ENCODE measurements at places on chromosomes 12 and 14.

DNA sequence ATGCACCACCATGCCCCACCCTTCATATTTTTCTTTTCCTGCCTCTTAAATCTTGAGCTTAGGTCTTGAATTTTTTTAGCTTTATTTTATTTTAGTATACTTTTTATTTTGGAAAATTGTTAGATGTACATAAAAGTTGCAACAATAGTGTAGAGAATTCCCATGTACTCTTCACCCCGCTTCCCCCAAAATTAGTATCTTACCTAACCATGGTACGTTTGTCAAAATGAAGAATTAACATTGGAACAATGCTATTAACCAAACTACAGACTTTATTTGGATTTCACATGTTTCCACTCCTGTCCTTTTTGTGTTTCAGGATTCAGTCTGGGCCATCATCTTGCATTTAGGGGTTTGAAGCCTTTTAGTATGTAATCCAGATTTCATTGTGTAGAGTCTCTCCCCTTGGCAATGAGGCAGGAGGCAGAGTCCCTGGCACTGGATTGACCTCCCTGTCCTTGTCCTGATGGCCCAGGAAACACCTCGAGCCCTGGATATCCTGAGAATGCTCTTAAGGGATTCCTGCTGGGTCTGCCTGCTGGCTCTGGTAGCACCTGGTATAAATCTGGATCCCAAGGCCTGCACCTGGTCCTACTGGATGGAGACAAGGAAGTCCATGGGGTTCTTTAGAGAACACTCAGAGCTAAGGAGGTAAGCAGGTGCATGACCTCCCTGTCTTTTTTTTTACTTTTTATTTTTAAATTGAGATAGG, 19.9 kb upstream of the CTDSP2 start:
- no peak for DNase-seq
- H3K36me3 ChIP-seq, result no peaks in the 10 kb centered on the region
- no peak overlapping the region for H3K27ac ChIP-seq
- no peak overlapping the region for H3K4me3 ChIP-seq
- peaks cover 4% of the 10 kb centered on the region for H3K4me1 ChIP-seq

DNA sequence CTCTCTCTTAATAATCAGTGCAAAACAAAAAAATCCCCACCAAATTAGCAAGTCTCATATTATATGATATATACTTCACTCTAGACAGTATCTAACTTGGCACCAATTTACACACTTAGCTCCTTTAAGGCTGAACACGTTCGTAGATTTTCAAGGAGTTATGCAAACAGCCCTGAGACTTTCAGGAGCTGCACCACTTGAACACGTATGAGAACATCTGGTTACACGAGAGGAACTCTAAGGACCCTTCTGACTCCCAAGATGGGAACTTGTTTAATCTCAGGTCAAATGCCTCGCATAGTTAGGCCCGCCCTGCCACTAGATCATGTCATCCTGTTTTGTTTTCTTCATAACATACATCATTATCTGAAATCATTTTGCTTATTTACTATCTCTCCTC, 10.0 kb downstream of the SPRING1 start:
- no peaks in the 10 kb centered on the region for H3K27me3 ChIP-seq
- no peak overlapping the region for H3K4me3 ChIP-seq
- peaks cover 38% of the 10 kb centered on the region for H3K4me1 ChIP-seq

GRCh38 chr12:47744005-47744651, 14.6 kb downstream of the RAPGEF3 start:
- peaks cover 36% of the 10 kb centered on the region for H3K4me1 ChIP-seq
- no peak overlapping the region for H3K4me3 ChIP-seq
- peaks cover 5% of the 10 kb centered on the region for H3K36me3 ChIP-seq
- peaks cover 39% of the 10 kb centered on the region for H3K27me3 ChIP-seq
- H3K27ac ChIP-seq, result no peak overlapping the region

DNA sequence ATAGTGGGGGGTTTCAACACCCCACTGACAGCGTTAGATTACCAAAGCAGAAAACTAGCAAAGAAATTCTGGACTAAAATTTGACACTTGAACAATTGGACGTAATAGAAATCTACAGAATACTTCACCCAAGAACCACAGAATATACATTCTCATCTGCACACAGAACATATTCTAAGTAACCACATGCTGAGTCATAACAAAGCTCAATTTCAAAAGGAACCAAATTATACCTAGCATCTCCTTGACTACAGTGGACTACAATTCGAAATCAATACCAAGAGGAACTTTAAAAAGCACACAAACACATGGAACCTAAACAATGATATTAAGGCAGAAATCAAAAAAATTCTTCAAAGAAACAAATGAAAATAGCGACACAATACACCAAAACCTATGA, 871.6 kb upstream of the MDGA2 start:
- no peaks in the 10 kb centered on the region for H3K4me1 ChIP-seq
- no peak for DNase-seq
- H3K36me3 ChIP-seq, result peaks cover 1% of the 10 kb centered on the region
- no peak overlapping the region for H3K4me3 ChIP-seq

- DNase-seq, result no peak
- H3K4me3 ChIP-seq, result peak within 1 kb of the TSS; percentile 67
- no peak within 1 kb of the TSS for H3K27ac ChIP-seq
- H3K27me3 ChIP-seq, result peaks cover 47% of the 10 kb centered on the region
- peaks cover 15% of the 10 kb centered on the region for H3K4me1 ChIP-seq
These were observed at the start of gene SLC8A3 for GRCh38 chr14:70188659-70189455. Gene SLC8A3 (minus strand): TSS chr14:70188951. CDS start chr14:70168422, 20,529 bp downstream.

DNA sequence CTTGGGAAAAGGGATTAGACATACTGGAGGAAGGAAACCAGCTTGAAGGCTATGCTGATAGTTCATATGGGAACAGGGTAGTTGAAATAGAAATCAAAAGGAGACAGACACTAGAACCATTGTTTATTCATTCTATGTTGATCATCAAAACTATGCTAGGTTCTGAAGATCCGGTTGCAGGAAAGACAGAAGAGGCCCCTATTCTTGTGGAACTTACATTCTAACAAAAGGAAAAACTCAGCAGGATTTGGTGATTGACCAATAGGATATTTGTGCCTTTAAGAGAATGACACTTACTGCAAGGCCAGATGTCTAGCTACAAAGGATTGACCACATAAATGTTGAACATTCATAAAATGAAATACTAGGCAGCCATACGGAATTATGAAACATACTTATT, 179.2 kb downstream of the AKAP6 start:
- no peak for DNase-seq
- H3K27ac ChIP-seq, result no peak overlapping the region
- H3K4me1 ChIP-seq, result no peaks in the 10 kb centered on the region
- peaks cover 3% of the 10 kb centered on the region for H3K36me3 ChIP-seq
- no peaks in the 10 kb centered on the region for H3K27me3 ChIP-seq

DNA sequence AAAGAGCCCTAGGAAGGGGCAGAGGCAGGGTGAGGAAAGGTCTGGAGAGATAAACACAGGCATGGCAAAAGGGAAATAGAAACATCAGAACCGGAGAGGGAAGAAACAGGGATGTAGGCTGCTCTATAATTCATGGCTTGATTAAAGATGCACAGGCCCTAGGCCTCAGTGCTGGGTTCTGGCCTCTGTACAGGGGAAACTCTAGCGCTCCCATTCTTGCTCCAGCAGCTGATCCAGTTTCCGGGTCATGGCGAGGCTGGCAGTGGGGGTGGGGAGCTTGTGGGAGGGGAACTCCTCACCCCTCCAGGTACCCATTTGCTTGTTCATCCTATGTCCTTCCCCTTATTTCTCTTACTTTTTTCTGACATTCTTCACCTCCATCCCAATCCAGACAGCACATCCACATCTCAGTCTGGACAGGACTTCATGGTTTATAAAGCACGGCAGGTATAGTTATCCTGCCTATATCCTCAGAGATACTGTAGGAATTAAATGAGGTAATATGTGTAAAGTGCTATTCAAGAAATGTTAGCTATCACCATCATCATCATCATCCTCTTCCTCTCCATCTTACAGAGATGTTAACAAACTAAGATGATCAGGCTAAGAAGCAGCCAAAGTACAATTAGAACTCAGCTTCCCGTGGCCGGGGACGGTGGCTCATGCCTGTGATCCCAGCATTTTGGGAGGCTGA, 8.0 kb upstream of the GPR84 start:
- no peaks in the 10 kb centered on the region for H3K27me3 ChIP-seq
- no peaks in the 10 kb centered on the region for H3K36me3 ChIP-seq
- no peak for DNase-seq
- no peak overlapping the region for H3K27ac ChIP-seq

- DNase-seq, result no peak
- no peaks in the 10 kb centered on the region for H3K36me3 ChIP-seq
- H3K4me3 ChIP-seq, result no peak overlapping the region
- H3K27me3 ChIP-seq, result peaks cover 14% of the 10 kb centered on the region
These were observed 792.3 kb downstream of the TMEM121 start for GRCh38 chr14:106318700-106319099.

GRCh38 chr14:97432586-97432985, 635.4 kb downstream of the VRK1 start:
- peaks cover 24% of the 10 kb centered on the region for H3K4me1 ChIP-seq
- no peak overlapping the region for H3K4me3 ChIP-seq
- H3K27me3 ChIP-seq, result no peaks in the 10 kb centered on the region

DNA sequence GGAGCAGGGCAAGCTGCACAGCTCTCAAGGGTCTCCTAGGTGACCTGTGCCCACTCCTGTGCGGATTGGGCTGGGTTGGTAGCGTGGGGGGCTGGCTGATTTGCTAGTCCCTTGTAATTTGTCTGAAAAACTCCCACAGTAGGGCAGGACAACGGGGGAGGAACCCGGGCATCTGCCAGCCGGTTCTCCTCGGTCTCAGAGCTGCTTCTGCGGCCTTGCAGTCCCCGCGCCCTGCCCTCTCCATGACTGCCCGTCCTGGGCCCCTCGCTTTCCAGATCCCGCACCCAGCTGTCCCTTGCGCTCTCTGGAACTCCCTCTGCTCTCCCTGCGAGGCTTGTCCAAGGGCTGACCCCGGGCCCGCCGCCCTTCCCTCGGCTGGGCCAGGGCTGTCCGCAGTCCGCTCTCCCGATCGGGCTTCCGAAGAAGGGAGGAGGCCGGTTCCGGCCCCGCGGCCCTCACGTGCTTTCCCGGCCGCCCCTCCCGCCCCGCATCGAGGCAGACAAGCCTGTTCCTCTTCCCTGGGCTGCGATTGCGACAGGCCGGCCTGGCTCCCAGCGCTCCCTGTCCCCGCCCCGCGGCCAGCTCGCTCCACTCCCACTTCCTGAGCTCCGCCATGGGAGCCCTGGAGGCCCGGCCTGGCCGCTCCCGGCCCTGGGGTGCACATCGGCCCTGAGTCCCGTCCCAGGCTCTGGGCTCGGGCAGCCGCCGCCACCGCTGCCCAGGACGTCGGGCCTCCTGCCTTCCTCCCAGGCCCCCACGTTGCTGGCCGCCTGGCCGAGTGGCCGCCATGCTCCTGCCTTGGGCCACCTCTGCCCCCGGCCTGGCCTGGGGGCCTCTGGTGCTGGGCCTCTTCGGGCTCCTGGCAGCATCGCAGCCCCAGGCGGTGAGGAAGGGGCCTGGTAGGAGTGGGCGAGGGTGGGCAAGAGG, at the start of gene LTBR:
Gene LTBR, plus strand, starts transcription at position 591 of the 927 bp plus-strand sequence. Its CDS starts 197 bp downstream, at position 788.
- H3K27ac ChIP-seq, result peak within 1 kb of the TSS; percentile 22
- no peak within 1 kb of the TSS for H3K4me3 ChIP-seq
- DNase-seq, result no peak
- H3K4me1 ChIP-seq, result peaks cover 5% of the 10 kb centered on the region
- H3K36me3 ChIP-seq, result no peaks in the 10 kb centered on the region

GRCh38 chr14:32578181-32578580, 249.1 kb downstream of the AKAP6 start:
- no peak overlapping the region for H3K4me3 ChIP-seq
- no peaks in the 10 kb centered on the region for H3K4me1 ChIP-seq
- no peak for DNase-seq
- no peak overlapping the region for H3K27ac ChIP-seq

GRCh38 chr14:35416108-35416750, 11.7 kb upstream of the NFKBIA start:
- H3K36me3 ChIP-seq, result peaks cover 5% of the 10 kb centered on the region
- H3K27ac ChIP-seq, result peak overlapping the region; percentile 92
- no peak for DNase-seq
- no peaks in the 10 kb centered on the region for H3K27me3 ChIP-seq
- peak overlapping the region; percentile 59 for H3K4me3 ChIP-seq
- H3K4me1 ChIP-seq, result peaks cover 45% of the 10 kb centered on the region

GRCh38 chr14:63902375-63902976, 49.7 kb downstream of the SYNE2 start:
- peaks cover 76% of the 10 kb centered on the region for H3K4me1 ChIP-seq
- H3K27me3 ChIP-seq, result no peaks in the 10 kb centered on the region
- H3K36me3 ChIP-seq, result peaks cover 5% of the 10 kb centered on the region
- peak overlapping the region; percentile 81 for H3K27ac ChIP-seq
- peak overlapping the region; percentile 12 for H3K4me3 ChIP-seq

DNA sequence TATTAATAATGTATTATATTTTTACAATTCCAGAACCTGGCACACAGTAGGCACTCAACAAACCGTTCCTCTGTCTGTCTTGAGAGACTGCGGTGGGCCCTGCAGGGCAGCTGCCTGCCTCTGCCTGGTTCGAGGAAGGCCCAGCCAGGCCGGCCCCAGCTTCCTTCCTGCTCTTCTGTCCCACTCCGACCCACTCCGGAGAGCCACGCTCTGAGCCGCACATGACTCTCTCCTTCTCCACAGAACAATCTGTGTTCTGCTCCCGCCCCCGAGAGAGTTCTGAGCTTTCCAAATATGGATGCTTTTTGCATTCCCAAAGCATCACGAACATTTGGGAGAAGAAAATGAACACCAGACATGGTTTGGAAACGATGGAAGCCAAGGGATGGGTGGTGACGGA, 57.3 kb downstream of the TTC7B start:
- peak overlapping the region; percentile 72 for H3K27ac ChIP-seq
- peak overlapping the region; percentile 70 for H3K4me3 ChIP-seq
- H3K27me3 ChIP-seq, result peaks cover 11% of the 10 kb centered on the region
- peaks cover 10% of the 10 kb centered on the region for H3K4me1 ChIP-seq

- no peaks in the 10 kb centered on the region for H3K36me3 ChIP-seq
- no peak overlapping the region for H3K4me3 ChIP-seq
- H3K27ac ChIP-seq, result no peak overlapping the region
- H3K27me3 ChIP-seq, result no peaks in the 10 kb centered on the region
- H3K4me1 ChIP-seq, result peaks cover 11% of the 10 kb centered on the region
These were observed 7.6 kb upstream of the NUMB start for GRCh38 chr14:73465823-73466532.

DNA sequence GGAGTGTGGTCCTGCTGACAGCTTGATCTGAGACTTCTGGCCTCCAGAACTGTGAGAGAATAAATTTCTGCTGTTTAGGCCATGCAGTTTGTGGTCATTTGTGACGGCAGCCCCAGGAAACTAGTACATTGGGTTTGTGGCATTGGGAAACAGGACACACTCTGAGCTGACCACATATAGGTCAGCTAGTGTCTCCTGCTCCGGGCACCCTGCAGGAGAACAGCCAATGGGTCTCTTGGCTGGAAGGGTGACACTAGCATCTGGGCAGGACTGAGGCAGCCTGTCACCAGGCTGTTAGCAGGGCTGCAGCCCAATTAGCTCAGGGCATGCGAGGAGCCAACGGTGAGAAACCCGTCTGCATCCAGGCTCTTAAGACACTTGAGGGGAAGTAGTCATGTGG, 83.2 kb downstream of the PITPNM2 start:
- H3K27ac ChIP-seq, result no peak overlapping the region
- H3K4me1 ChIP-seq, result peaks cover 29% of the 10 kb centered on the region
- DNase-seq, result no peak
- no peak overlapping the region for H3K4me3 ChIP-seq
- no peaks in the 10 kb centered on the region for H3K27me3 ChIP-seq

- no peak for DNase-seq
- H3K27me3 ChIP-seq, result no peaks in the 10 kb centered on the region
- peaks cover 11% of the 10 kb centered on the region for H3K36me3 ChIP-seq
- no peak overlapping the region for H3K4me3 ChIP-seq
These were observed 11.5 kb downstream of the PSMB5 start for GRCh38 chr14:23023022-23023794.

Measured in central memory CD8-positive, alpha-beta T cell (primary cell).